NK-92 treated with Interleukin-12 subunit alpha and Interleukin-12 subunit beta, amount 100 ng/mL, for 24 hours (cell line): ENCODE measurements at places on chromosomes 6 and 20.

DNA sequence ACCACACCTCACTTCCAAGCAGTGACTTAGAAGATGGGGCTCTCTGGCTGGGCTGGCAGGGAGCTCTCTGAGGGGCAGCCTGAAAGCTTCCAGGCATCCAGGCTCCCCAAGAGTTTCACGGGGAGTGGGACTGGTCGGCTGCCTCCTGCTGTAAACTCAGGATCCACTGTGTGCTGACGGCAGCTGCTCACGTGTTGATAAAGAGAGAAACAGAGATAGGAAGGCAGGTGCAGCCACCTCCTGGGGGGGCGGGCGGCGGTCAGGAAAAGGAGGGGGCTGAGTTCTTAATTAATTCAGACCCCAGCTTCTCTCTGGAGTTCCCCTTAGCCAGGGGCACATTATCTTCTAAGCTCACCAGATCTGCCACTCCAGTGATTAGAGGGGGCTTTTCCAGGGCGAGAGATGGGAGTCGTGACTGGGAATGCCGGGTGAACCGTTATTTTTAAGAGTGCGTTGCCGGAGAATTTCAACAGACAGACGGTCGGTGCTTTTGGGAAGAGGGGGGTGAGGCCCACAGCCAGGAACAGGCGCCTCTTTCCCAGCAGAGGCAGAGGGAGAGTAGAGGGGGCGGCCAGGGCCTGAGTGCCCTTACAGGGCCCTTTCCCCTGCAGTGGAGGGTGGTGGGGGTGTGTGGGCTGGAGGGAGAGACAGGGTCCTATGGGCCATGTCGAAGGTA, 70.9 kb downstream of the CD40 start:
- DNase-seq: no peak

DNA sequence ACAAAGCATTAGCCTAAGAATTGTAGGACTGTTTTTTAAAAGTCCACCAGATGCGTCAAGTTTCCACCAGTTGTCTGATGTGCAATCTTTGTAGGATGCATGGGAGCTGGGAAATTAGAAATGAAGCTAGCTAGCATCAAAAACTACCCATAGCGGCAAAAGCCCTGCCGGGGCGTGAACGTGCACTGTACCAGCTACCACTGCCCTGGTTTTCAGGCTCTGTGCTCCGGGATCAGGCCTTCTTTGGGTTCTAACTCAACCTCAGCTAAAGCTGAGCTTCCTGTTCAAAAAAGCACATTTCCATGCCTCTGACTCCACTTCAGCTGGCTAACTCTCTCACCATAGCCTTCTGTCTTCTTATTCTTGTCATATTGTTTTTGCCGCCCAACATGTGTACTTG, 26.9 kb upstream of the FUCA2 start:
- no peak for DNase-seq

- DNase-seq: no peak
Measured at GRCh38 chr6:166774770-166775169, 147.7 kb upstream of the RPS6KA2 start.

GRCh38 chr20:9608639-9609340, 94.4 kb downstream of the LAMP5 start:
- no peak for DNase-seq

DNA sequence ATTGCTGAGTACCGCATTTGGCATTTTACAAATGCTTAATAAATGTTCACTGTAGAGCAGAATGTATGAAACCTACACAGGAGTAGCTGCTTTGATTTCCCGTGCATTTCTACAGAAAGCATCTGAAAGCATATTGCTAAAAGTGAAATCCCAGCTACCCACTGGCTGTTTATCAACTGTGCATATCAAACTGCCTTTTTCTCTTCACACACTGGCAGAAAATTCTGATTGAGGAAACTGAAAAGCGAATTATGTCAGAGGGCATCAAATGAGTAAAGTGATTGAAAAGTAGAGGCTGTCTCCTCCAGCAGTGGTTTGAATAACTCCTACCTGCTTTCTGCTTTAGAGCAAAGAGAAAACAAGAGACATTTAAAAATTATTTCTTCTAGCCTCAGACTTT, 28.0 kb downstream of the STX11 start:
- no peak for DNase-seq

DNA sequence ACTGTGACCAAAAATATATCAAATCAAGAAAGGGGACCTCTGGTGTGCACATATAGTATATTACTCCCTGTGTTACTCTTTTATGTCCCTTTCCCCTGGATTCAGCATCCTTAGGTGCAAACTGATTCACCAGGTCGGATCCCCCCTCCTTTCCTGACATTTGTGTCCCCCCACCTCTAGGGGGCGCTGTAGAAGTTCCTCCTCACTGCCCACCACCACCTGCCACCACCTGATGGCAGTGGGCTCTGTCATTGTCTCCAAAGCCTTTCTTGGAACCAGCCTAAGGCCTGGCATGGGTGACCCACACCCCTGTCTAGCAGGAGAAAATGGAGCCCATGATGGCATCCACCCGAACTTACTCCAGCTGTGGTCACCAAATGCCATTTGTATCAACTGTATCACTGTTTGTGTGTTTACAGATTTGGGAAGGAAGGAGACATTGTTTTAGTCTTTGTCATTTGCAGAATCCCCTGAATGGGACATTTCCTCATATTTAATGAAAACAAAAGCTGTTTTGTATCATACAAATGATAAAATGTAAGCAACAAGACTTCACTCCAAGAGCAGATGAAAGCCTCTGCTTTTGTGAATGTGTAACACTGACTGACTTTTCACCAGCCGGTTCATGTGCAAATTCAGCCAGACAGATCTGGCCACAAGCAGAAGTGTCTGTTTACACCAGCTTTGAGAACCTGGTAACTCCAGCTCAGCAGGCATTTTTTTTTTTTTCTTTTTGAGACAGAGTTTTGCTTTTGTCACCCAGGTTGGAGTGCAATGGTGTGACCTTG, 66.2 kb downstream of the ARMC2 start:
- no peak for DNase-seq

DNA sequence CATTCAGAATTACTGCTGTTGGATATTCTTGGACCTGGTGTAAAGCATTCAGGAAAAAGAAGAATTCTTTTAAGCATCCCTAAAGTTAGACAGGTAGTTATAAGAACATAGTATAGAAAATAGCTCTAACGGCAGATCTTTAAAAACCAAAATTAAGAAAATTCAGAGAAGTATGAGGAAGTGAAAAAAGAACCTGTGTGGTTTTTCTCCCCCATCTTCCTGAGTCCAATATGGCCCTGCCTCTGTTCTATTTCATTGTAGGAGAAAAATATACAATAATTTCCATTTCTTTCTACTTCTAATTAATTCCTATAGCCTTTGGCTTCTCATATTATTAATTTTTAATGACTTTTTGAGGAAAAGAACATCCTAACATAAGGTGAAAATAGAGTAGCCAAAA, 47.1 kb downstream of the FHL5 start:
- no peak for DNase-seq

- DNase-seq: no peak
Measured at GRCh38 chr20:15836634-15837033, 736.6 kb downstream of the KIF16B start.

DNA sequence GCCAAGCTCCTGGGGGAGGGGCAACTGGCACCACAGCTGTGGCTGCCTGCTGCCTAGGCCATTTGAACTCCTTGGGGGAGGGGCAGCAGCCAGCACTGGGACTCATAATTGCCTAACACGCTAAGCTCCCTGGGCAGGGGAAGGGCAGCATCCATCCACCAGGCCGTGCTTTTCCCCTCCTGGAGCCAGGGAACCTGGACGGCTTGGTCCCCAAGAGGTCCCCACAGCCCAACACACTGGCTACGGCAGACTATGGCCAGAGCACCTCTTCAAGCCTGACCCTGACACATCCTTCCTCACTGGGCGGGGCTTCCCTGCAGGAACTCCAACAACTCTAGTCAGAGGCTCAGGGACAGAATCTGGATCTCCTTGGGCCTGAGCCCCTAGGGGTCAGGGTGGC, 269.4 kb downstream of the RNF144B start:
- DNase-seq: no peak

DNA sequence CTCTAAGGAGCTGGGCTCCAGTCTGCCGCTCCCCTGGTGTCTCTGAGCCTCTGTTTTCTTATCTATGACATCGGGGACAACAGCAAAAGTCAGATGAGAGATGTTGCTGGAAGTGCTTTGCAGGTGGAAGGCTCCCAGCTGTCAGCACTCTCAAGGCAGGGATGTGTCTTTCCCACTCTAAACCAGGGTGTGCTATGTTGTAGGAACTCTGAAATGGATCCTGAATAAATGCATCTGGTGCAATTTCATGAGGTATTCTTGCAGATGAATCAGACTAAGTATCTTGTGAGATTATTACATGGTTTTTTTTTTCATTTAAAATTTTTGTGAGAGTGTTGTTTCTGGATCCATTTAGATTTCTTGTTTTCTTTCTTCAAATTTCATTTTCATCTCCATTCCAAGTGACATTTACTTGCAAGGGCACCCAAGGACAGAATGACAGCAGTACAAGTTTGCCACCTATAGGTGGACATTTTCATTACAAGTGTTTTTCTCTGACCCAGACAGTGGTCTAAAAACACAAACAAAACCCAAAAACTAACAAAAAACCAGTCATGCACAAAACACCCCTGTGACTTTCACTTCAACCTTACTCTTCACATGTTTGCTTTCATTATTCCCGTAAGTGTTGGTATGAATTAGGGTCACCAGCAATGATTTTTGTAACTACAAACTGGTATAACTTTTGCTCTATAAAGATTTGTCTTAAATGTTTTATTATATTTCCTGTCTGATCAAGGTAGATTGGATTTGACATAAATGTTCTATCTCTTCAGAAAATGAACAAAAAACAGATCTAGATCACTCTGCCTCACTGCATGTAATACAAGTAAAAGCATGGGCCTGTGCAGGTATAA, 14.7 kb upstream of the SIM1 start:
- DNase-seq: no peak

DNA sequence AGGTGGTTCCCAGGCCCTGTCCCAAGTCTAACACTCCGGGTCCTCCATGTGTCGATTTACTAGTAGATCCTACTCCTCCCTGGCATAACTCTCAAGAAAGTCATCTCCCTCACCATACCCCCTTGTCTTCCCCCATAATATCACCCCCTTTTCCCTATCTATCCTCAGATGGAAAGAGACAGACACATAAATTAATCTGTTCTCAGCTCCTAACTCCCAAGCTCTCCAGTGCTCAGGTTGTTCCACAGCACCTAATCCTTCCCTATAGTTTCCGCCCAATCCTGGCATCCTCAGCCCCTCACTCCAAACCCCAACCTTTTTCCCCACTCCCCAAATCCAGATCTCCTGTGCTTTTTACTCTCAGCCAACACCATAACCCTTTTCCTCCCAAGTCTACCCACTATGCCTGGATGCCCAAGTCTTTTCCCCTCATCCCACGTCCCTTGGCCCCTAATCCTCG, 808 bp downstream of the ILRUN start:
- DNase-seq: no peak

DNA sequence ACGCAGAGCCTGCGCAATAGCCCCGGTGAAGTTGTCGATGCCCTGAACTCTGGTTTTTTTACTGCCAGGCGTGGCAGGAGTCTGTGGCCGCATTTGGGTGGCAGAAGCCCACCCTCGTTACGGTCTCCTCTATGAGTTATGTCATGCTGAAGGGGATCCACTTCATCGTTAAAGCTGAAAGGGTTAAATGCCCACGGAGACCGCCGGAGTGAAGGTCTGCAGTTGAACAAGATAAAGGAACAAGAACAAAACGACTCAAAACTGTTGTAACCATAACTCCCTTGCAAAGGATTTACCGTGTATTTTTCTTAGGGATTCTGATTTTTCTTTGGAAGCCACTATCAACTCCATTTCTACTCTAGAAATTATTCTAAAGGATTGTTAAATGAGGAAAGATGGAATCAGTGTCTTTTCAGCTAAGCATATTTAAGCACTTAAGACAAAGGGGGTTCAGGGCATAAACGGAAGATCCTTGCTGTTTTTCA, 501 bp upstream of the ELOVL5 start:
- DNase-seq: no peak

DNA sequence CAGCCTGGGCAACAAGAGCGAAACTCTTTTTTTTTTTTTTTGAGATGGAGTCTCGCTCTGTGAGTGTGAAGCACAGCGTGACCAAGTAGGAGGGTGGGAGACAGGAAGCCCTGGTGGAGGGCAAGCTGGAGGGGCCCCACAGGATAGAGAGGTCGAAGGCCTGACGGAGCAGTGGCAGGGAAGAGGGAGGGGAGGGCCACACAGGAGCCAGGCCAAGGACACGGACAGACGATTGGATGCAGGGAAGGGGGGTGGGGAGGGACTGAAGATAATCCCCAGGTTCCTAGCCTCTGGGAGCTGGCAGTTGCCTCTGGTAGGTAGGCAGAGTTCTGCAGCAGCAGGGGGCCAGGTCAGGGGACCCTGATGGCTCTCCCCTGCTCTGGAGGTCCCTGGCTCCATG, 10.8 kb upstream of the GUCA1A start:
- DNase-seq: no peak

DNA sequence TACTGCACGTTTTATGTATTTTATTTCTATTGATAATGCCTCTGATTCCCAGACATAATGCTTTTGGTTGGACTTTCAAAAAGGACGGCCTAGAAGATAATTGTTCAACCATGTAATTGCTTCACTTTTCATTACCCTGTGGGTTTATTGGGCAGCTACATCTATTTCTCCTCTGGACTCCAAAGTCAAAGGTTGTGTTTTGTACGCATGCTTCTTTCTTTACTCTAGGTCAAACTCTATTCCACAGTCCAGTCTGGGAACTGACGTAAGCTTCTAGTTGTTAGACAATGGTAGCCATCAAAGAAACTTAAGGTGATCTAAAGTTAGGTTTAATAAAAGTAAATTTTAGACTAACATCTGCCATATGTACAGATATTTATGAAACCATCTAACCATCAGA, 6.6 kb upstream of the SLC17A3 start:
- no peak for DNase-seq

GRCh38 chr6:169958510-169958909, 207.1 kb downstream of the ERMARD start:
- no peak for DNase-seq

DNA sequence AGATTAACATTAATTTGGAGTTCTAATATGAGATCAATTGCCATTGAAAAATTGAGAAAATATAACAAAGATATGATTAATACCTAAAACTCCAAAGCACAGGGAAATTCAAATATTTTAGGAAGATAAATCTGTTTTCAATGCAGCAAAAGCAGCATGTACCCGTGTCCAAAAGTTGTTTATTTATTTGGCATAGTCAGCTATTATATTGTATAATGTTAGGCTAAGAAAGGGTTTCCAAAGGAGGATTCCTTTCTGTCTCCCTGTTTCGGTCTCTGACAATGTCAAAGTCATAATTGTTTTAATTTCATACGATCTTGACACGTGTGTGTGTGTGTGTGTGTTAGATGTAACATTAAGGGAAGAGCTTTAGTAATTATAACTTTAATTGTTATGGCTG, 914.5 kb downstream of the EYS start:
- no peak for DNase-seq

- DNase-seq: no peak
Measured at GRCh38 chr6:49110916-49111315, 352.1 kb downstream of the MMUT start.

- no peak for DNase-seq
Measured at GRCh38 chr6:112197636-112198035, 56.7 kb downstream of the LAMA4 start.

- no peak for DNase-seq
Measured at GRCh38 chr6:118467181-118467580, 80.9 kb upstream of the PLN start.

GRCh38 chr6:89360415-89360999, 8.0 kb upstream of the UBE2J1 start:
- no peak for DNase-seq
